A673 (cell line): ENCODE measurements at places on chromosomes 6 and 20. TPM values are rescaled to one million over a fixed set of nuclear protein-coding genes. Genes with fewer than 3 reads are reported as not detected.

The SNPH gene
- 0.43 and 0.81 TPM in 2 replicates for total RNA-seq

The SLA2 gene
- 0.13 TPM in 1 of 2 replicates, not detected in the other for total RNA-seq

The ECT2L gene
- not detected in 2 replicates for total RNA-seq

The CCN6 gene
- not detected in 2 replicates for total RNA-seq

The C2 gene
- 0.56 and 1.2 TPM in 2 replicates for total RNA-seq

The PARD6B gene
- 24.7 and 28.1 TPM in 2 replicates for total RNA-seq

The NKX2-4 gene
- 0.13 TPM in 2 replicates for total RNA-seq

The PNPLA1 gene
- 0.20 and 0.26 TPM in 2 replicates for total RNA-seq

The TP53TG5 gene
- 0.69 TPM in 1 of 2 replicates, not detected in the other for total RNA-seq

The KIF6 gene
- total RNA-seq: 2.7 and 3.3 TPM in 2 replicates

The PRICKLE4 gene
- 1.9 TPM in 1 of 2 replicates, not detected in the other for total RNA-seq

The RNF217 gene
- total RNA-seq: 18.9 and 20.6 TPM in 2 replicates

The PEX3 gene
- 15.5 and 19.0 TPM in 2 replicates for total RNA-seq

The GPX5 gene
- not detected in 2 replicates for total RNA-seq

The CDKN1A gene
- 30.4 and 33.6 TPM in 2 replicates for total RNA-seq

The OR12D3 gene
- not detected in 2 replicates for total RNA-seq
